ENCODE measurements at places on chromosomes 1 and 21.

DNA sequence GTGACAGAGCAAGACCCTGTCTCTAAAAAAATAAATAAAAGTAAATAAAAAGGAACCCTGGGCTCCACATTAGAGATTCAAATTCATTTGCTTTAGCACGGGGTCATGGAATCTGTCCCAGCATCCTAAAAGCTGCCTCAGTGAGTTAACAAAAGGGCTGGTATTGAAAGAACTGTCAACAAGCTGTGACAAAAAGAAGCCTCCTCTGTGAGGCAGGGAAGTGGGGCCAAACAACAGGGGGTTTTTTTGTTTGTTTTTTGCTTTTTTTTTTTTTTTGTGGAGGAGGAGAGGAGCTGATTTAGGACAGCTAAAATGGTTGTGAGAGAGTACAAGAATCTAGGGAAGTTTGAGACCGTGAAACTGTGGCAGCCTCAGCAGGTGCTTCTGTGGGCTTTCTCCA, 115.7 kb downstream of the LIPI start:
- no peak for DNase-seq

DNA sequence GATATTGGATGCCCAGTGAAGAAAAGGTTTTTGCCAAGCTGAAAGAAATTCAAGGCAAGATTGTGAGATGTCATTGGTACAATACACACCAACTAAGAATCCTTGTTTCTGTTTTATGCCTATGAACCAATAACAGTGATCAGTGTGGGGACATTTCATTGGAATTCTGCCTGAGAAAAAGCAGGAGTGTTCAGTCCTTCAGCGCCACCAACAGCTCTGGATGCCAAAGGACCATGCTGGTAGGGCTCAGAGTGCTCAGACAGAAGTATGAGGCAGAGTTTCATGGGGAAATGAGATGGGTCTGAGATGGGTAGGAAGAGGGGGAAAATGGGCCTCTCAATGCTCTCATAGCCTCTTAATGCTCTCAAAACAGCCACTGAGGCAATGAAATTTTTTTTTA, 56.5 kb downstream of the GABPA start:
- DNase-seq, result no peak

DNA sequence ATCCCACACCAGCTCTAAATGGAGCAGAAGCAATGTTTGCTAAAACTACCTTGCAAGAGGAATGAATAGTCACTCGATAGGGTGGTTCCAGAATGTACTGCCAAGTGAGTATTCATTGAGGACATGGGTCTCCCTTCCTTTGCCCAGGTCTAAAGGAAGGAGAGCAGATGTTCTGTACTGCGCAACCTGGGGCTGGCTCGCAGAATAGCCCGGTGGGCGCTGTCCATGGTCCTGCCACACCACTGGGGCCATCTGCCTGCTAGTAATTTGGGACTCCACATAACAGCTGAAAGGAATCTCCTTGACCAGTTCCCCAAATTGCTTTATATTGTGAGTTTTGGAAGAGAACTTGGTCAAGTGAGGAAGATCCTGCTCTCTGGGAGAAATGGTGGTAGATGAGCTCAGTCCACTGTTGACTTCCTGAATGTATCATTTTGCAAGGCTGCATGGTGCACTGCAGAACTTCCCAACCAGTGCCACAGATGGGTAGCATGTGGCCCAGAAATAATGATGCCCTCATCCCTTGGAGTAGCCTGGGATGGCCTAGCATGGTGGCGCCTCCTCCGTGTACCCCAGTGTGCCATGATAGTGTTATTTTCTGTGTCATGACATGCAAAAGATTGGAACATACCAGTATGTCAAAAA, 5.7 kb downstream of the SLC6A17 start:
- peak; percentile 59 for DNase-seq

- DNase-seq, result no peak
These were observed 38.2 kb downstream of the CDC14A start for GRCh38 chr1:100390531-100390930.

DNA sequence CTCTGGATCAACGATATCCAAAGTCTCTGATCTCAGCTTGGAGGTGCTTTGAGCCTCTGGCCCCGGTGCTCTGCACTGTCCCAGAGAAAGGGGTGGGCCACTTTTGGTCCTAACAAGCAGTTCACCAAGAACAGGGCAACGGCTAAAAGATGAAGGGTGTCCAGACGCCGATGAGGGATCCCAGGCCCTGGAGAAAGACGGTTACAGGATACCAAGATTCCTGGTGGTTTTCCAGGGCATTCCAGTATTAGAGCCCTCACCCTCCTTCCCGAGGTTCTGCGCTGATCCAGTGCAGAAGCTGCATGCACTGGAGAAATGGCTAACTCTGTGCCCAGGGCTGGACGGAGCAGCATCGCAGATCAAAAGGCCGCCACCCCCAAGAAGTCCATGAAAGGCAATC, 149.9 kb upstream of the IRF2BP2 start:
- no peak for DNase-seq

GRCh38 chr1:223161321-223161720, 18.3 kb upstream of the TLR5 start:
- DNase-seq, result no peak

DNA sequence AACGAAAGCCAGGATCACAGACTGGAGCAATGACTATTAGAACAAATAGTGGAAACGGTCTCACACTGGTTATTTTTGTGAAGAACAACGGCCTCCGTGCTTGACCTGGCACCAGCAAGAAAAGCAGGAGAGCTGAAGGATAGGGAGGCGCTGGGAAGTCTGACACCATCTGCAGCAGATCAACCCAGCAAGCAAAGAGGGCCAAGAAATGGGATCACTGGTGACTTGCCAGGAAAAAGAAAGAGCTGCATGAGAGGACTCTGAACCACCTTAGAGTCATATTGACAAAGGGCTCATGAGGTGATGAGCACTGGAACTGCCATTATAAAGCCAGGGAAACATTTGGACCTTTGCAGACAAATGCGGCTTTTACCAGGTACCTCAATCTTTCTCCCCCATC, 25.0 kb downstream of the MTOR start:
- DNase-seq, result no peak

DNA sequence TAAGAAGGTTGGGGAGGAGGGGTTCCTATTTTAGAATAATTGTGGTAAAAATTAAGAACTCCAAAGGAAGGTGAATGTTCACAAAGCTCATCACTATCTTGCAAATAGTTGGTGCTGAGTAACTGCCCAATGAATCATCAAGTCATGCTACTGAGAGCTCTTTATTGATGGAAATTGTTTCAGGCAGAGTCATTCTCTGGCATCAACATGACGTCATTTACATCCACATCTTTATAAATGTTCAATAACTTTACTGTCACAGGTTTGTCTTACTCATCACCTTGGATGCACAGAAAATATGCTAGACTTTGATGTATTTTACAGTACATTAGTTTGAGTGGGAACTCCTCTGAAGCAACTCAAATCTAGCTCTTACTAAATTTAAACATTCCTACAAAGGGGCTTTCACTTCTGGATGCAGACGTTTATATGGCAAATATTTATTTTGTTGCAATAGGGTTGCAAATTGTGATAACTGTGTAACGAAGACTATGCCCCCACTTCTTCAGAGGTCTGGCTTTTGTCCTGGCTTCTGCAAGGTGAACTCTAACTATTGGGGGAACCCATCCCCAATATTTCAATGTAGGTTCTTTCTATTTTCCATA, 273.7 kb upstream of the AJAP1 start:
- DNase-seq, result no peak

- DNase-seq, result no peak
These were observed 7.0 kb upstream of the TNFRSF1B start for GRCh38 chr1:12159816-12160215.

DNA sequence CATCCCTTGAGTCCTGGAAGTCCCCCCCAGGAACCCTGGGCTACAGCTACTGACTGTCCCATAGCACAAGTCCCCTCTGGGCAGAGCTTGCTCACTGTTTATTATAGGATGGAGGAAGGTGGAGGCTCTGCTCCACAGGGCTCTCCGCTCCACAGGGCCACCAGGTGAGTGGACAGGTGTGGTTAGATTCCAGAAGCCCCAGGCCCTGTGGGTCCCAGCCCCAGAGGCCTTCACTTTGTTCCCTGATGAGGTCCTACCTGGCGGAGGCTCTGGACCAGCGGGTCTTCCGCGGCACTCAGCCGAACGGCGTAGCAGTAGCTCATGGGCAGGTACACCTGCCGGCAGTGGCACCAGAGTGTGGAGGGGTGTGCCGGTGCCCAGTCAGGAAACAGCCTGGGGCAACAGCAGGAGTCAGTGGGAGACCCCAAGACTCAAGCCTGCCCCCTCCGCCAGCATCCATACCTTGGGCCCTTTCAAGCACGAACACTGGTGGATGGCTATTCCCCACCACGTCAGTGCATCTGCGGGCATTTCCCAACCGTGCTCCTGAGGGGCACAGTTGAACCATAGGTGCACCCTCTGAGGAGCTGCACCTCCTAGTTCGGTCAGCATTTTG, 12.3 kb downstream of the LSS start:
- DNase-seq, result no peak

DNA sequence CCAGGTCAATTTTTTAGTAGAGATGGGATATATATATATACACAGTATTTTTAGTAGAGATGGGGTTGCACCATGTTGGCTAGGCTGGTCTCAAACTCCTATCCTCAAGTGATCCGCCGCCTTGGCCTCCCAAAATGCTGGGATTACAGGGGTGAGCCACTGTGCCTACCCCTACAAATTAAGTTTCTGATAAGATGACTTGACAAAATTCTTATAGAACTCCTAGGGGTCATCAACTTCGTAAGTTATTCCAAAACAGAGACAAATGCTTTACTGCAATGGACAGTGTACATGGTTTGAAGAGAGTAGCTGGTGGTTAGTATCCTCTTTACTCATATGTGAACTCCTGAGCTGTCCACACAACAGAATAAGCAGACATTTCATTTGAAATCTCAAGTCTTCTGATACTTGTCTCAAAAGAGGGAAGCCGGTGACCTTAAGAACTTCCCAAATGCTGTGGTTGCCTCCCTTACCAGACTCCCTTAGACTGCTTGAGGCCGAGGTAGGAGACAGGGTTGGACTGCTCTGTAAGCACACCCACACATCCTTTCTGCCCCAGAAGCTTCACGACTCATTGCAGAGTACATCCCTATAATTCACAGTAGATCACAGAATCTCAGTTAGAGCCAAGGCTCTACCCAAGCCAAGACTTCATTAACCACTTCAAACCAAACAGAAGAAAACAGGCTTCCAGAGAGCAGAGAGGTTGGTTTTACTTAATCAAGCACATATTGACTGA, 244.1 kb upstream of the IRF2BP2 start:
- DNase-seq, result no peak

DNA sequence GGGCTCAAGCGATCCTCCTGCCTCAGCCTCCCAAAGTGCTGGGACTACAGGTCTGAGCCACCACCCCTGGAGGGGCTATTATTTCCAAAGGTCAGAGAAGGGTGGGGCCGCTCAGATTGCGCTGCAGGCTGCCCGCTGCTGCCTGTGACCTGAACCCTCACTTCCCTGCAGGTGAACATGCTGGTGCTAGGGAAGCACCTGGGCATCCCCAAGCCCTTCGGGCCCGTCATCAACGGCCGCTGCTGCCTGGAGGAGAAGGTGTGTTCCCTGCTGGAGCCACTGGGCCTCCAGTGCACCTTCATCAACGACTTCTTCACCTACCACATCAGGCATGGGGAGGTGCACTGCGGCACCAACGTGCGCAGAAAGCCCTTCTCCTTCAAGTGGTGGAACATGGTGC, 8.6 kb upstream of the PADI6 start:
- DNase-seq, result peak; percentile 34

DNA sequence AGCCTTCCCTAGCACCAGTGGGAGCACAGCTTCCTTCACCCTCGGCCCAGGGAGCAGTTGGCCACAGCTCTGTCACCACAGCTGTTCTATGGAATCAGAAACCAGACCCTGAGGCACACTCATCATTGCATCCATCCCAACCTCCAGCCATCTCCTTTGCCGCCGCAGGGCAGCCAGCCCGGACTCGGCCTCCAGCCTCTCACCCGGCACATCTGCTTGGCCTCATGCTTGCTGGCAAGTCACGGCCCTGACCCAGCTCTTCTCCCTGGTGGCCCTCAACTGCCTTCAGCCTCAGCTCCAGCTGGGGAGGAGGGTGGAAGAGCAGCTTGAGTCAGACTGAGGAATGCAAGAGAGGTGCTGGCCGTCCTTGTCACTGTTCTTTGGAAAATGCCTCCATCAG, 59.8 kb downstream of the TOR1AIP2 start:
- DNase-seq, result peak; percentile 47

- DNase-seq, result no peak
These were observed 709.9 kb upstream of the ADGRL4 start for GRCh38 chr1:79716447-79716846.

- DNase-seq, result no peak
These were observed 299.6 kb upstream of the RUNX1 start for GRCh38 chr21:35348686-35349085.

DNA sequence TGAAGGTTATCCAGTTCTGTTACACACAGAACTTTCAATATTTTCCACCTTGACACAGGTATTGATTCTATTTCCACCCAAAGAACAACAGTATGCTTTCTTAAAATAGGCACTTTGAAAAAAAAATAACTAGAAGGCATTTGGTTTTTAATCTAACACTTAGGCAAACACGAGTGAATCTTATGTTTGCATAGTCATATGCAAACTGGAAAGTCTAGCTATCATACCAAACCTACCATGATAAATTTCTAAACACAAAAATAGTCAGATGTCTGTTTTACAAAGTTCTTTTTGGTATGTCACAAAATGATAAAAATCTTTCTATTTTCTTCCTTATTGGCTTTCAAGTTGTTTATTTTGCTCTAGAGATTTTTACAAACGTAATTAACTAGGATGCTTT, 11.6 kb downstream of the DNASE2B start:
- DNase-seq, result no peak

DNA sequence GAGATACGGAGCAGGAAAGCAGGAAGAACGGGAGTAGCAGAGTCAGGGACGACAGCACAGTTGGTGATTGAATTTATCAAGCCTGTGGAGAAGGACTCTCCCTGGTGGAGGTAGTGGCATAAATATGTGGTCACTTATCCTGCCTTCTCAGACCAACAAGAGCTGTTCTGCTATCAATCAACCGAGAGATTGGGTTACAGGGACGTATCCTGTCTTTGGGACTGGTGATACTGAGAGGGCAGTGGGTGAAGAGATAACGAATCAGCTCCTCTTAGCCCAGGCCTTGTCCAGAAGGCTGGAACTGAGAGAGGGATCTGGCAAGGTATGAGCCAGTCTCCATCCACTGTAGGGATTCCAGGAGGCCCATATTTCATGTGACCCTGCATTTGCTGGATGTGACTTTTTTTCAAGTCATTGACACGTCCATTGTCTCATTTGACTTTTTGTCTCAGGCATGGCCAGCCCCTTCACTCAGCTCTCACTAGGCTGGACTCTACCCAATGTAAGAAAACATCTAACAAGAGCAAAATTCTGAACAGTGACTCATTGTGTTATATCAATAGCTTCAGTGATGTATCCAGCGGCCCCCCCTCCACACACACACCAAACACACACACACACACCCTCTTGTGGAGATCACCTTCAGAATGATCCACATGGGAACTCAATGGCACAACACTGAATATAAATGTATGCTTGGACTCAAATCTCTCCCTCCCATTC, 11.3 kb downstream of the C1orf116 start:
- DNase-seq, result no peak

DNA sequence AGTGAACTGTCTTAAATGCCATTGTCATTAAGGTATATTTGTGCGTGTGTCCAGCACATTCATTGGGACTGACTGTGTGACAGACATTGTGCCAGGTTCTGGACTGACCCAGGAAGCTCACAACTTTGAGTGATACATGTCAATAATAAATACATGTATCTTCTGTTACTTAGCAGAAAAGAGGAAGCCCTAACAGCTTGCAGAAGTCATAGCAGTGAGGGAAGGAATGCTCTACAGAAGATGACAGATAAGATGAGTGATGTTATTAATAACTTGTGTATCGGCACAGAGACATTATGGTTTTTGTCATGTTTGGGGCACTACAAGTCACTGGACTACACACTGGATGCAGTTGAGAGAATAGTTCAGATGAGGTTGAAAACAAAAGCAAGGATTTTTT, 1.2 kb upstream of the SRSF11 start:
- no peak for DNase-seq

Data from Peyer's patch (tissue), 4 donors.